ENCODE measurements at places on chromosomes 16 and 17.

DNA sequence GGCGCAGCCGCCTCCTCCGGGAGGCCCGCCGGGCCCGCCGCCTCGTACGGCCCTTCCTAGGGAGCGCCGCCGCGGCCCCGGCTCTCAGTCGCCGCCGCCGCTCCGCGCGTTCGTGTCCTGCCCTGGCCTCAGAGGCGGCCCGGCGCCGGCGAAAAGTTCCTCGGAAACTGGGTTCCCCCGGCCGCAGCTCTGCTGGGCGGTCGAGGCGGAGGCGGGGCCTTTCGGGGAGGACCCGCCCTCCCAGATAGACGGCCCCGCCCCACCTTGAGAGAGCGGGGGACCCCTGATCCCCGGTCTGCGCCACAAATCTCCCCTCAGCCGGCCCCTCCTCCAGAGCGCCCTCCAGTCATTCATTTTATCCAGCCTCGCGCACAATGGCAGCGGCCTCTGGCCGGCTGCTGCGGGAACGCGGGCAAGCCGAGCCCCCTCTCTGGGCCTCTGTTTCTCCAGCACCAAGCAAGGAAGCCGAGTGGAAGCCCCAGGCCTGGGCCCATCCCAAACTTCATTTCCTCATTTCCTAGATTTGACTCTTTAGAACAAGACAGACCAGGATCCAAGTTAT is at the start of gene SREBF1:
TSS of gene SREBF1 (minus strand) at position 169 of the 562 bp plus-strand sequence. CDS start 169 bp downstream, outside the sequence.
- DNase-seq, result no peak

DNA sequence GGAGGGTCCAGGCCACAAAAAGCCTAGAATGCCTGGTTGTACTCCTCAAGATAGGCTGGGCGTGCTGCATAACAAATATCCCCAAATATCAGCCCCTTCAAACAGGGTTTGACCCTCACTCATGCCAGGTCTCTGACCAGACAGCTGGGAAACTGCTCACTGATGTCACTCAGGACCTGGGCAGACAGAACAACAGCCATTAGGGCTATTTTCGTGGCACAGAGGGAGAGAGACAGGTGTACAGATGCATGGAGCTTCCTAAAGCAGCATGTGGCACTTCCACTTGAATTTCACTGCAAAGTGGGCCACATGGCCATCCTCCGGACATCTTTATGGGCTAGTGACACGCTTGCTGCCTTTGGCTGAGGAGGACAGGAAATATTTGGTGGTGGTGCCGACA is 73.1 kb downstream of the SREBF1 start:
- DNase-seq, result no peak

DNA sequence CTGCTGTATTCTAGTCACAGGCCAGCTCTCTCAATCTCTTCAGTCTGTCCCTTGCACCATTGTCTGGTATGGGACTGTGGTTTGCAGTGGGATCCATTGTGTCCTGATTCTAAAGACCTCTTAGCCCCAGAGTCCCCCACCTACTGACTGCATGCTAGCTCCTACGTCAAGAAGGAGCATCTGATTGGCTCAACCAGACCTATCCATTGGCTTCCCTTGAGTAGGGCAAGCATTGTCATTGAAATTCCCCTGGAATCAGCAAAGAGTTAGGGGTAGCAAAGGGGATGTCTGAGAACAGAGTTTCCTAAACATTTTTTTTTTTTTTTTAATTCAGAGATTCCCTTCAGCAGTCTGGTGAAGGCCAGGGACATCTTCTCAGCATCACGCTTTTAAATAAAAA is 175.3 kb upstream of the MPHOSPH6 start:
- DNase-seq, result no peak

GRCh38 chr16:22638393-22639206 is 127.9 kb downstream of the NPIPB5 start:
- no peak for DNase-seq

DNA sequence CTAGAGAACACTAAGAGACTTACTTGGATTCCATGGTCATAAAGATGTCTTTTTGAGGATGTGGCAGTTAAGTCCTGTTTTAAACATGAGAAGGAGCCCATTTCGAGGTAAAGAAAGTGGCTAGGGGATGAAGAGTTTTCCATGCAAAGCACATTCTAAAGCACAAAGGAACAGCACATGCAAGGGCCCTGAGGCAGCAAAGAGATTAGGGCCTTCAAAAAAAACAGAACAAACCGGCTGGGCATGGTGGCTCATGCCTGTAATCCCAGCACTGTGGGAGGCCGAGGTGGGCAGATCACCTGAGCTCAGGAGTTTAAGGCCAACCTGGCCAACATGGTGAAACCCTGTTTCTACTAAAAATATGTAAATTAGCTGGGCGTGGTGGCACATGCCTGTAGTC is 79.8 kb downstream of the AKAP1 start:
- DNase-seq, result no peak

DNA sequence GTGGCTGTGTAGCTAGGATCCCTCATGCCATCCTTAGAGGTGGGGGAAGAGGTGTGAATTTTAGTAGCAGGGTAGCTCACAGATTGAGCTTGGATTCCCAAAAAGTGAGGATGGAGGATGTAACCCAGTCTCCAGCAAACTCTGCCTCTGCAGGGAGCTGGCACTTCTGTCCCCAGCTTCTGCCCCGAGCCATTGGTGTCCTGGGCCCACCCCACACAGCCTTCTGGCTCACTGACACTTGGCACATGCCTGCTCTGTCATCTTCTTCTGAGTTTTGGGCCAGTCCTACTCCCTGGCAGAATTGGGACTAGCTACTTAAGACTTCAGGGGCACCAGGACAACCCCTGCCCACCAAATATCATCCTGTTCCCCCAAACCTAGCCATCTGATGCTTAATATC is 2.3 kb downstream of the CACNG5 start:
- DNase-seq, result no peak
